Stimulated activated CD8-positive, alpha-beta memory T cell treated with anti-CD3 and anti-CD28 coated beads, Interleukin-15, amount 100 ng/mL, for 4 hours (primary cell): ENCODE measurements at places on chromosomes 2 and 18.

DNA sequence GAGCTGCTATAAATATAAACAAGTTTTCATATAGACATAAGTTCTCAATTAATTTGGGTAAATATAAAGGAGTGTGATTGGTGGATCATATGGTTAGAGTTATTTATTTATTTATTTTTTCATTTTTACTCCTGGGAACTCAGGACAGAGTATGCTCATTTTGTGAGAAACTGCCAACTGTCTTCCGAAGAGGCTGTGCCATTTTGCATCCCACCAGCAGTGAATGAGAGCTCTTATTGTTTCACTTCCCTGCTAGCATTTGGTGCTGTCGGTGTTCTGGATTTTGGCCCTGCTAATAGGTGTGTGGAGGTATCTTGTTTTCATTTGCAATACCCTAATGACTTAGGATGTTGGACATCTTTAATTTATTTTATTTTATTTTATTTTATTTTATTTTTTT lies 50.4 kb upstream of the XPO1 start:
- no peak for DNase-seq

DNA sequence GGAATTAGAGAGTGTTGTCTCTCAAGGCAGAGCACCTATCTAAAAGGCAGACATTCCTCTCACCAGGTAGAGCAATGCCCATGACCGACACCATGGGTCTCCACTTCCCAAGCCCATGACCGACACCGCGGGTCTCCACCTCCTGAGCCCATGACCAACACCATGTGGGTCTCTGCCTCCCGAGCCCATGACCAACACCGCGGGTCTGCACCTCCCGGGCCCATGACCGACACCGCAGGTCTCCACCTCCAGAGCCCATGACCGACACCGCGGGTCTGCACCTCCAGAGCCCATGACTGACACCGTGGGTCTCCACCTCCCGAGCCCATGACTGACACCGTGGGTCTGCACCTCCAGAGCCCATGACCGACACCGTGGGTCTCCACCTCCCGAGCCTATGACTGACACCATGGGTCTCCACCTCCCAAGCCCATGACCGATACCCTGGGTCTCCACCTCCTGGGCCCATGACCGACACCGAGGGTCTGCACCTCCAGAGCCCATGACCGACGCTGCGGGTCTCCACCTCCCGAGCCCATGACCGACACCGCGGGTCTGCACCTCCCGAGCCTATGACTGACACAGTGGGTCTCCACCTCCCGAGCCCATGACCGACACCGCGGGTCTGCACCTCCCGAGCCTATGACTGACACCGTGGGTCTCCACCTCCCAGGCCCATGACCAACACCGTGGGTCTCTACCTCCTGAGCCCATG lies 262.4 kb upstream of the SALL3 start:
- DNase-seq: no peak

- DNase-seq: no peak
Measured at GRCh38 chr18:51519571-51519970, 322.1 kb upstream of the MEX3C start.

DNA sequence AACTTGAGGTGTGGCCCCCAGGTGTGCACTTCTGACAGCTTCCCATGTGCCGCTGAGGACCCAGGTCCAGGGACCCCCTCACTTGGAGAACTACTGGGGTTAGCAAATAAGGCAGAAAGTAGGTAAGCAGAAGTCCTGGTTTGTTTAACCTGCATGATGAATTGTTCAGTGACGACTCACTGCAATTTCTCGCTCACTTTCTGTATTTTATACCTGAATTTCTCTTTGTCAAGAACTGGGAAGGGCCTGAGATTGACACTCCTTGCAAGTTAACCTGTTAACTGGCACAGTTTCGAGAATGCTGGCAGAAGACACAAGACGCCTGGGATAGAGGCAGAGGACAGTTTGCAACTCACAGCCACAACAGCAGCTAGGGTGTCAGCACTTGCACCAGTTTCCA lies 164.5 kb upstream of the NCK2 start:
- no peak for DNase-seq

DNA sequence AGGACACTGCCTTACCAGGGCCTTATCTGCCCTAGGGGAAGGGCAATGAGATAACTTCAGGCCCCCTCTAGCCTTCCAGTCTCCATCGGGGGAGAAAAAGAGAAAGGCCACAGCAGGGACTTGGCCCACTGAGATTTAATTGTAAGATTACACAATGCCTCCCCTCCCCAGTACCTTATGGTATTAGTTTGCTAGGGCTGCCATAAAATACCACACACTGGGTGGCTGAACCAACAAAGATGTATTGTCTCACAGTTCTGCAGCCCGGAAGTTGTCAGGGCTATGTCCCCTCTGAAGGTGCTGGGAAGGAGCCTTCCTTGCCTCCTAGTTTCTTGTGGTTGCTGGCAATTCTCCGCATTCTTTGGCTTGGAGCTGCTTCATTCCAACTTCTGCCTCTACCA lies 34.8 kb upstream of the SPATA3 start:
- no peak for DNase-seq

DNA sequence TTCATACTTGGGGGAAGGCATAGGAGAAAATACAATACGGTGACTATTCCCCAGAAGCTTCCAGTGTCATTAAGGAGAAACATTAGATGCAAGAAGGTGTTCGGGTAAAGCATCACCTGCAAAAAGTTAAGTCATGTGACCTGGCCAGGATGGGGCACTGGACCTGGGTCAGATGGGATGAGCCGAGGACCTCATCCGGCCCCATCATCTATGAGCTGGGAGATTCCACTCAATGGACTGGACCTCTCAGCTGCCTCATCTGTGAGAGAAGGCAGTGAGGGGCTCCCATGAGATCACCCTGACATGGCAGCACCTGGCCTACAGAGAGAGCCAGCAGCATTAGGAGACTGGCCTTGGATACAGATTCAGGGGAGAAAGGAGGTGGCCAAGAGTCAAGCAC lies 111.4 kb upstream of the TEX51 start:
- DNase-seq: no peak
